ENCODE measurements at places on chromosomes 2 and 18. TPM values are rescaled to one million over a fixed set of nuclear protein-coding genes. Genes with fewer than 3 reads are reported as not detected.

ARHGAP25 gene
- not detected for total RNA-seq

CCDC85A gene
- total RNA-seq = not detected

CXCR1 gene
- total RNA-seq = not detected

SATB2 gene
- total RNA-seq = 7.8 TPM

CNTNAP5 gene
- not detected for total RNA-seq

TFPI gene
- 35.5 TPM for total RNA-seq

CCDC141 gene
- total RNA-seq = not detected

G6PC2 gene
- total RNA-seq = not detected

SERPINB13 gene
- total RNA-seq = not detected

CLIP4 gene
- total RNA-seq = 107 TPM

DPP10 gene
- total RNA-seq = not detected

CREG2 gene
- 9.0 TPM for total RNA-seq

ACMSD gene
- total RNA-seq = not detected

AGXT gene
- not detected for total RNA-seq

CIDEA gene
- total RNA-seq = not detected

EN1 gene
- not detected for total RNA-seq

ACVR1C gene
- total RNA-seq = 0.04 TPM

TMEM37 gene
- 1.2 TPM for total RNA-seq

LIMS1 gene
- total RNA-seq = 61.6 TPM

KCNK3 gene
- not detected for total RNA-seq

VAPA gene
- 340 TPM for total RNA-seq

UPP2 gene
- total RNA-seq = not detected

LDLRAD4 gene
- total RNA-seq = 1.2 TPM

GAL3ST2 gene
- 3.9 TPM for total RNA-seq

ASIC4 gene
- 0.30 TPM for total RNA-seq

ZNF804A gene
- total RNA-seq = not detected

SALL3 gene
- total RNA-seq = not detected

CCBE1 gene
- 5.8 TPM for total RNA-seq

DSG4 gene
- not detected for total RNA-seq

CTAGE1 gene
- total RNA-seq = not detected

ANKRD12 gene
- total RNA-seq = 26.9 TPM

TTC39C gene
- total RNA-seq = 13.0 TPM

IL1RL1 gene
- 0.55 TPM for total RNA-seq

SH3BP4 gene
- total RNA-seq = 135 TPM

TRAPPC12 gene
- 77.6 TPM for total RNA-seq

DNER gene
- total RNA-seq = 0.28 TPM

ABCB11 gene
- total RNA-seq = not detected

AMER3 gene
- not detected for total RNA-seq

SMAD7 gene
- 5.8 TPM for total RNA-seq

ST8SIA5 gene
- not detected for total RNA-seq

Data from PC-9 (cell line).